ENCODE measurements at places on chromosomes 5 and 9.

DNA sequence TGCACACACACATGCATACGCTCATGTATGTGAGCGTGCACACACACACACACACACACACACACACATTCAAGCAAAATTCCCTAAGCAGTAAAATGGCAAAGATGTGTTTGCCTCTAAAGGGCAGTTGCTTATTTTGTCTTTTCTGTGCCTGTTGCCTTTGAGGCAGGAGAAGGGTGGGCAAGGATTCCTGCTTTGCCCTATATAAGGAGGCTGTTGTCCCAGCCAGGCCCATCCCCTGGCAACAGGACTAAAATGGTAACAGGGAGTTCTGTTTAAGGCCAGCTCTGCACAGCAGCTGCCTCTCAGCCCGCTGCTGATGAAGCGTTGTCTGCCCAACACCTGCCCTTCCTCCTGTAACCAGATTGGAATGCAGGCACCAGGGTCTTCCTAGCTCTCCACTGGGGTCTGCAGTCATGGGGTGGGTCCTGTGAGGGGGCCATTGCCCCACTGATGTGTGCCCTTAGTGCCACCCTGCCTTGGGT, 64.4 kb downstream of the PPARGC1B start:
- DNase-seq, result no peak

- no peak for DNase-seq
Measured at GRCh38 chr5:167414611-167415010, 876.8 kb upstream of the WWC1 start.

DNA sequence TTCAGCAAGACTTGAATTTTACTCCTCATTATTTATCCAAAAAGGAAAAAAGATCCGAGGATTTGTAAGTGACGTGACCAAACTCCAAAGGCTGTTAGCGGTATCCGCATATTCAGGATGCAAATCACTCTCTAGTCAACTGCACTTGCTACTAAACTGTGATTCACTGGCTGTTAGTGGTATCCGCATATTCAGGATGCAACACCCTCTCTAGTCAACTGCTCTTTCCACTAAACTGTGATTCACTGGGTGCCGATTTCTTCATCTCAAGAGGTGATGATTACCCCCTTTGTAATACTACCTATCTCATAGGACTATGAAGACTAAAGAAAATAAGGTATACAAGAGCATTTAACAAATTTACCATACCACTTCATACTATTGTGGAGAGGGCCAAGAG, 5.7 kb downstream of the MAPKAP1 start:
- DNase-seq, result peak; percentile 31

GRCh38 chr5:98214240-98215051, 559.0 kb upstream of the RGMB start:
- no peak for DNase-seq

GRCh38 chr9:68750255-68750654, 45.2 kb downstream of the PIP5K1B start:
- no peak for DNase-seq

GRCh38 chr9:96161819-96162218, 140.2 kb downstream of the HSD17B3 start:
- no peak for DNase-seq

DNA sequence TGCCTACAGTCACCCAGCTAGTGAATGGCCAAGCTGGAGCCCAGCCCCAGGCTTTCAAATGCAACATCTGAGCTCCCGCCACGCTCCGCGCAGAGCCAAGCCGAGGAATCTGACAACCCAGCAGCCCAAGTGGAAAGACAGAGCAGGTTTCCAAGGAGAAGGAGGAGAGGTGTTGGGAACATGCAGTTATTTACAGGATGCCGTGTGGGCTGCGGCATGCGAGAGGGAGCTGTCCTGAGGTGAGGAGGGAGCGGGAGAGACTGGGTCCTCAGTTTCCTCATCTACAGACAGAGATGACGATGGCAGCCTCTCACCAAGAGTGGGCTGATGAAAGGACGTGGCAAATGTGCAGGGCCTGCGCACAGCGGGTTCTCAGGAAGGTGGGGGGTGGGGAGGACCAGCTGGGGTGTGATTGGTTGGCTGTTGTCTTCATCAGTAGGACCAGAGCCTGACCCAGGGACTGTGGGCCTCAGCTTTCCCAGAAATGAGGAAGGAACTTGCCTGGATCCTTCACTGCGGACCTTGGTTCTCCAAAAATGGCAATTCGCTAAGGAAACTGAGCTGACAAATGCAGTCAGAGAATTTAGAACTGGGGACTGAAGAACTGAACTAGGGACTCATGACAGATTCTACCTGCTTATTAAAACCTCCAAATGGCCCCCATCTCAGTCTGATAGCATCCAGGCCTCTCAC, 14.8 kb upstream of the CPLX2 start:
- no peak for DNase-seq

DNA sequence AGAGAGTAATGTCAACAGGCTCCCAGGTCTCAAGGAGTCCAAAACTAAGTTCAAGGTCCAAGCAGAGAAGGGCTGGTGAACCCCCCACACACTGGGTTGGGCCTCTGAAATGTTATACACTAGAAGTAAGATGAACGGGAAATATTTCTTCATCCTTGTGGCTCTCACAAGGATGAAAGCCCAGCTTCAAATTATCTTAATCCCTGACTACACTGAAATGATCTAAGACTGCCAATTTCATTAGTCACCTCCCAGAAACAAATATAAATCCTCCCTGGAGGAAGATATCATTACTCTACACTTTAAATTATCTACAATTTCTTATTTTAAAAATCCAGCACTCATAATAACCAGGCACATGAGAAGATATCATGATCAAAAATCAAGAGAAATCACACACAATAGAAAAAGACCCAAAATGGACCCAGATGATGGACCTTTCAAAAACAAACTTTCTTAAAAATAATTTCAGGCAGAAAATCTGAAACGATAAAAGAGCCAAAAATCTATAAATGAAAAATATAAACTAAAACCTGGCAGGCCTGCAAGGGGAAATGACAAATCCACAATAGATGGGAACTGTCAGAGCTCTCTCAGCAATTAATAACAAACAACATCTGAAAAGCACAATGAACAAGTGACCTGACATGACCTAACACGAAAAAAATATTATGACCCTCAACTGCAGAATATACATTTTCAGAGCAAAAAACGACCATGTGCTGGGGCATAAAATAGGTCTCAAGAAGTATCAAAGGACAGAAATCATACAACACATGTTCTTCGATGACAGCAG, 117.4 kb downstream of the GPR21 start:
- DNase-seq, result no peak

DNA sequence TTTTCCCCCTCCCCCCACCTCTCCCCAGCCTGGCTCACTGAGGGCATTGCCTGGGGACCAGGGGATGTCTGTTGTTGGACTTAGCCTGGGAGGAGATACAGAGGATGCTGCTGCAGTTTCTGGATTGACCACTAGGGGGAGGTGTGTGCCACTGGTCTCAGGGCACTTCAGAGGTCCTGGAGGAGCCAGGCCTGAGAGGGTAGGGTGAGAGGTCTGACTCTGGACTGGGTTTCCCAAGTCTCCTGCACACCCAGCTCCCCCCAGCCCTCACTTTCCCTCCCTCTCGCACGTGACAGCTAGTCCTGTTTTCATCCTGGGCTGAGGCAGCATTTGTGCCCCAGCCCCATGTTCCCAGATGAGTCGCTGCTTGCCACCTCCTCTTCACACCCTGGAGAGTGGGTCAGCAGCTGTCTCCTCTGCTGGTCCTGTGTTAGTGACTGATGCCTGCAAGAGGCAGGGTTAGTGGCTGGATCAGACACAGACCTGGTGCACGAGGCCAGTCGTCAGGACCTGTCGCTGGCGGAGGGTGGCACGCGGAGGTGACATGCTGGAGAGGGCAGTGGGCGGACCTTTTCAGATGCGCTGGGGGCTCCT, 4.4 kb downstream of the IL3 start:
- peak; percentile 90 for DNase-seq

DNA sequence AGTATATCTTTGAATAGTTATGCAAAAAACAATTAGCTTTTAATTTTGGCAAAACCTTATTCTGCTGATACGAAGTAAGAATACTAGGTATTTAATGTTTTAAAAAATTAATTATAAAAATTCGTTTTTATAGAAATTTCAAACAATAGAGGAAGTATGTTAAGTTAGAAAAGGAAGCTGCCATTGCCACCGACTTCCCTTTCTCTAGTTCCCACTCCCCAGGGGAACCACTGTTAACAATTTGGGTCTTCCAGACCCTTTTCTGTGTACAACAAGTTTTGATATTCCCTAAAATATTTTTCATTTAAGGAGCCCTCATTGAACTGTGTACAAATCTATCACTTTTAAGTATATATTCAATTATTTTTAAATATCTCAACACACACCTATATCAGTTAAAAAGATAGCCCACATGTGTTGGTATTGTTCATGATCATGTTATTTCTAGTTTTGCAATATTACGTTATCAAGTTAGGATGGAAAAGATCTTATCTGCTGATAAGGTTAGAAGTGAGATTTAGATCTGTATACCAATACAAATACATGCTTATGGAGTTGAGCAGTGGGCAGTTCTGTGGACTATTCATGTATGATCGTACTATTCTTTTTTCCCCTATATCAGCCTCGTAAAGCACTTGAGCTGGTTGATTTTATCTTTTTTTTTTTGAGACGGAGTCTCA, 25.9 kb downstream of the NDFIP1 start:
- no peak for DNase-seq

DNA sequence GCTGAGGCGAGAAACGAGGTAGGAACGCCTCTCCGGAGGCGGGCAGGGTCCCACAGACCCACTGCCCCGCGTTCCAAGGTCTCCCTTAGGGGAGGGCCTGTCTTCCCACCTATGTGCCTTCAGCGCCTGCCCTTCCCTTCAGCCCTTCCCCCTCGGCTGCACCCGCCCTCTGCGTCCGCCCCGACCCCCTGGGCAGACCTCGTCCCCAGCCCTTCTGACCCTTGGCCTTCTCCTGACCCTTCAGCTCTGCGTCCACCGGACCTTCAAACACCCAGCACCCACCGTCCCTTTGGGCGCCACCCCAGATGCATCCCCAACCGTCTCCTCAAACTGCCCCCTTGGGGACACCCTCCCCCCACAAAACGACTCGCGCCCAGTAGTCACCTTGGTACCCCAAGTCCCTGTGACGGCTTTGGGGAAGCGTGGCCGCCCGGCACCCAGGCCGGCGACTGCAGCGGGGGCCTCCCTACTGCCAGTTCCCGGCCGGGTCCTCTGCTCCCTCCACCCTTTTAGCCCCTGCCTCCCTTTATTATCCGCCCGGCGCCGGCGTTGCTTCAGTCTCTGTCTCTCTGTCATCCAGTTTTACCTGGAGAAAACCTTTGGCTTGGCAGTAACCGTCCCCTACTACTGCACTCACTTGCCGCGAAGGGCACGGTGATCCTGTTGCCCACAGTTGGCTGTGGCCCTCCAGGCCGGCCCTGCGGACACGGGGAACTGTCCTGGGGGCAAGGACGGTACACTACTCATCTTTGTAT, 421 bp downstream of the RUSC2 start:
- DNase-seq, result peak; percentile 11

- no peak for DNase-seq
Measured at GRCh38 chr9:107927276-107927675, 437.7 kb upstream of the KLF4 start.

- no peak for DNase-seq
Measured at GRCh38 chr5:111201705-111202104, 22.5 kb upstream of the CAMK4 start.
